Activated T-cell treated with anti-CD3 and anti-CD28 coated beads for 1 hour (primary cell): ENCODE measurements at places on chromosomes 6 and 20.

DNA sequence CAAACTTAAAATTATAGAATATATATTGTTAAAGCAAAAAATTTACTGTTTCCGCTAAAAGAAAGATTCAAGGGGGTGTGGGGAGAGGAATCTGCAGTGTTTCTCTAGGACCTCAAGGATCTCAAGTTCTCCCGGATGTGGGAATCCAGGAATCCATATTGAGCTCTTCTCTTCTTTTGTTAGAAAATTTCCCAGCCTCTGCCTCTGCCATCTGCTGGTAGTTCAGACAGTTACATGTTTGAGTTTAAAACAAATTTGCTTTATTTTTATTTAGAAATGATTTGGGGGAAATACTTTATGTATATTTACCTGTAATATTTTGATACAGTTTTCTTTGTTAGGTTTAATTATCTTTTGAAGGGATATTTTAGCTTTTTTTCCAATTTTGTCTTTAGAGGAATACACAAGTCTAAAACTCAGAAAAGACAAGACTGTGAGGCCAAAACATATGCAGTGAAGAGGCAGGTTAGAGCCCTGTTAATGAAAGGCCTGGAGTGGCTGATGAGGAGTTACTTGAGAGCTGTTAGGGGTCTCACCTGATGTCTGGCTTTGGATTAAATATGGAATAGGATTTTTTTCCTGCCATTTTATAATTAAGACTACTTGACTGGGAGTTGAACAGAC, 268.8 kb downstream of the ARID1B start:
- no peak for DNase-seq

- DNase-seq, result no peak
These were observed 98.1 kb downstream of the RALGAPA2 start for GRCh38 chr20:20614391-20614790.

DNA sequence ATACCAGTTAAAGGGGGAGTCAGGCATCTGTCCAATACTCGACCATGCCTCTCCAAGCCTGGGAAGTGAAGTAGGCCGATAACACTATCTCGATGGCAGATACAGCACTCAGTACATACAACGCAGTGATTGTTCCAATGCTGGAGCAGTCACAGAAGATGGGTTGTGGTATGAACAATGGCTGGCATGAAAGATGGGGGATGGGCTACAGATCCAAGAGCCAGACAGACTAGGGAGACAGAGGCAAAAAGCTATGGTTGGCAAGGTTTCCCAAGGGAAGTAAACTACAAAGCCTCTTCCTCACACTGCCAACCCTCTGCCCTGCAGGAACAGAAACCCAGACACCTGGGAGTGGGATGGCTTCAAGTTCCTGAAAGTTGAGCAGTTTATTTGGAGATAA, 19.2 kb downstream of the FKBP1A start:
- no peak for DNase-seq

GRCh38 chr20:56212091-56212490, 36.4 kb upstream of the MC3R start:
- DNase-seq, result no peak

- no peak for DNase-seq
These were observed 127.5 kb downstream of the SOBP start for GRCh38 chr6:107617341-107617932.

- DNase-seq, result no peak
These were observed 8.8 kb upstream of the RSPH3 start for GRCh38 chr6:159008656-159009288.

GRCh38 chr20:50645253-50646068, 45.9 kb downstream of the RIPOR3 start:
- no peak for DNase-seq

GRCh38 chr20:52948491-52948890, 23.7 kb upstream of the TSHZ2 start:
- no peak for DNase-seq

DNA sequence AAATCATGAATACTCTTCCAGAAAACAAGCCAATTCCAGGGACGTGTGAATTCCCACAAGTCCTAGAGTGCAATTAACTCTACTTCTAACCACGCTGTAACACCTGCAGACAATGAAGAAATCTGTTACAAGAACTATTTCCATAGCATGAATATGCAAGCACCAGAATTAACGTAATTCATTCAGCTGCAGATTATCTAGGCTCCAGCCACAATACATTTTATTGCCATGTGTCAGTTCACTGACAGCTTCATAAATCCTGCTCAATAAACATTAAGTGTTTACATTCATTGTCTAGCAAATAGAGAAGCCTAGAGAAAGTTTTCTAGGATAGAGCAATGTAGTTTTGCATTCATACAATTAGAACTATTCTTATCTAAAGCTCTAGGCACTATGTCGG, 1348.5 kb downstream of the GRIK2 start:
- DNase-seq, result no peak

- no peak for DNase-seq
These were observed 71.3 kb downstream of the HACE1 start for GRCh38 chr6:104788400-104788799.

DNA sequence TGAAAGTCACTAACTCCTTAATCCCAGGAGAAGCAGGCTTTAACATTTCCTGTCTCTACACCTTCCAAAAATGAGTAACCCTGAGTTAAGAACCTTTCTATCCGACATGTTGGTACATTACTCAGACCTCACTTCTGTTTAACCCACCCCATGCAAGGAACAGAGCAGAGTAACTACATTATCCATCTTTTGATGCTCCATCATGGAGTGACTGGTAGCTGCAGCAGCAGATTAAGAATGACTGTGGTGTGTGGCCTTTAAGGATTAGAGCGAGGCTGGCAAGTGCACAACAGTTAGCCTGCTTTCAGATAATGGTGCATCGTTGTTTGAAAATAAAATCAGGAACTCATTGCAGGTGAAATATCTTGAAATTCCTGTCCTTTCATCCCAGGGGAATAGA, 2.0 kb downstream of the TRAF3IP2 start:
- no peak for DNase-seq

- DNase-seq, result no peak
These were observed 385.7 kb upstream of the MMS22L start for GRCh38 chr6:97668716-97669115.

GRCh38 chr6:12228447-12229146, 61.6 kb upstream of the EDN1 start:
- no peak for DNase-seq

DNA sequence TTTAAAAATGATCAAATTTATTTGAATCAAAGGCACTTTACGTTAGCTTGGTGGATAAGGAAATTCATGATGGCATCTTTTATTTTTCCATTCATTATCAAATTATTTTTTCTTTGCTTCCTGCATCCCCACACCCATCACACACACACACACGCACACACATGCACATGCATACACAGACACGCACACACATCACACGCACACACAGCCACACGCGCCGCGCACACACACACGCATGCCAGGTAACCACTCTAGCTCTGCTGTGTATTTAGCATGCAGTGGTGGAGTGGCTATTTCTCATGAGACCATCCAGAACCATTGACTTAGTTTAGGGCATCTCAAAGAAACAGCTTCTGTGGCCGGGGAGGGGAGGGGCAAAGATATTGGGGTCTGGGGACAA, 47.0 kb downstream of the GNAS start:
- no peak for DNase-seq

DNA sequence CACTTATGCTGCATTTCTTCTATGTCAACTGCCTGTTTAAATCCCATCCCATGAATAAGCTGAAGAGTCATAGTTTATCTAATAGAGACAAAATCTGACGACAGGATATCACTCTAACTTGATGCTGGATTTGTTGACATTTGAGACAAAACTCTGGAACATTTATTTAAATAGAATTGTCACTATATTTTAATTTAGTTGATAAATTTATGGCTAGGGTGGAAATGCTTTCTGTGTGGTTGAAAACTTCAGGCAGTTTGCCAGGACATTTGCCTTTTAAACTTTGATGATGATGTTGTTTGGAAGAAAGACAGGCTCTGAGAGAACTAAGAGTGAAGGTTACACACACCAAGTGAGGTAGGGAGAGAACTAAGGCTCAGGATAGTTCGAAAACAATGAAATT, 68.1 kb downstream of the GJA1 start:
- no peak for DNase-seq

GRCh38 chr6:12112540-12113189, 100.6 kb downstream of the HIVEP1 start:
- DNase-seq, result no peak

DNA sequence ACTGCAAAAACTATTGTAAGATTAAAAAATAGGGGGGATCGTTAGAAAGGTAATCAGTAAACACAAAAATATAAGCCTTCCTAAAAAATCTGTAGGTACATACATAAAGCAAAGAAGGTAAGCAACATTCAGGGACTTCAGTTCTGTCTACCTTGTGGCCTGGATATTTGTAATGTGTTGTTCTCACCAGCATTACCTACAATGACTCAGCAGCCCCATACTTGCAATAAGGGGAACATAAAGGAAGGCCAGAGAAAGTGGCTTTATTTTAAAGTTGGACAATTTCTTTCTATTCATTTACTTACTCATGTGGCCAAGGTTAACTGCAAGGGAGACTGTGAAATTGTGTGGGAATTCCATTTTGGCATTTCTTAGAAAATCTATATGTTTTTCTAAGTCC, 277.2 kb upstream of the PREP start:
- no peak for DNase-seq

GRCh38 chr6:33929575-33930288, 125.9 kb upstream of the MLN start:
- DNase-seq, result no peak
